GM10248 (cell line): ENCODE measurements at places on chromosomes 11 and 22.

DNA sequence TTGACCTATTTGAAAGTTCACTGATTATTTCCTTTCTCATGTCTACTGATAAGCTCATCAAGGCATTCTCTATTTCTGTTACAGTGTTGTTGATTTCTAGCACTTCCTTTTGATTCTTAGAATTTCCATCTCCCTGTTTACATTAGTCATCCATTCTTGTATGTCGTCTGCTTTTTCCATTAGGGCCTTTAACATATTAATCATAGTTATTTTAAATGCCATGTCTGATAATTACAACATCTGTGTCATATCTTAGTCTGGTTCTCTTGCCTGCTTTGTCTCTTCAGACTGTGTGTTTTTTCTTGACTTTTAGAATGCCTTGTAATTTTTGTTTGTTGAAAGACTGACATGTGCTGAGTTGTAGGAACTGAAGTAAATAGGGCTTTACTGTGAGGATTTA lies 602.1 kb downstream of the SOX6 start:
- DNase-seq: no peak

GRCh38 chr11:44615913-44616791 lies 50.7 kb downstream of the CD82 start:
- DNase-seq: no peak

- no peak for DNase-seq
These were observed 166.8 kb upstream of the MTMR2 start for GRCh38 chr11:96090711-96091110.

DNA sequence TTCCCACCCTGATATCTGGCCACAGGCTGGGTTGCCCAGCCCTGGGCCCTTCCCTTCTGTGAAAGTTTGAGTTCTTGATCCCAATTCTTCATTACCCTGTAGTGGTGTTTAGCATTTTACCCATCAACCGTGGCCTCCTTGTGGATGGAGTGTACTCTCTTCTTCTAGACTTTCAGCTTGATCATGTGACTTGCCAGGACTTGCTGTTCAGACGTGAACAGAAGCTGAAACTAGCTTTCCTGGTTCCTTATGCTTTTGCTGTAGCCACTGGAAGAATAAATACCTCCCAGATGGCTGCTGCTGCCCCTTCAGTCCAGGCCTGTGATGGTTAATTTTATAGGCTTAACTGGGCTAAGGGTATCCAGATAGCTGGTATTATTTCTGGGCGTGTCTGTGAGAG lies 32.7 kb upstream of the DAGLA start:
- DNase-seq: no peak

GRCh38 chr11:15761235-15761634 lies 595.1 kb downstream of the SOX6 start:
- DNase-seq: no peak

GRCh38 chr11:104060004-104060794 lies 23.8 kb downstream of the DDI1 start:
- no peak for DNase-seq

DNA sequence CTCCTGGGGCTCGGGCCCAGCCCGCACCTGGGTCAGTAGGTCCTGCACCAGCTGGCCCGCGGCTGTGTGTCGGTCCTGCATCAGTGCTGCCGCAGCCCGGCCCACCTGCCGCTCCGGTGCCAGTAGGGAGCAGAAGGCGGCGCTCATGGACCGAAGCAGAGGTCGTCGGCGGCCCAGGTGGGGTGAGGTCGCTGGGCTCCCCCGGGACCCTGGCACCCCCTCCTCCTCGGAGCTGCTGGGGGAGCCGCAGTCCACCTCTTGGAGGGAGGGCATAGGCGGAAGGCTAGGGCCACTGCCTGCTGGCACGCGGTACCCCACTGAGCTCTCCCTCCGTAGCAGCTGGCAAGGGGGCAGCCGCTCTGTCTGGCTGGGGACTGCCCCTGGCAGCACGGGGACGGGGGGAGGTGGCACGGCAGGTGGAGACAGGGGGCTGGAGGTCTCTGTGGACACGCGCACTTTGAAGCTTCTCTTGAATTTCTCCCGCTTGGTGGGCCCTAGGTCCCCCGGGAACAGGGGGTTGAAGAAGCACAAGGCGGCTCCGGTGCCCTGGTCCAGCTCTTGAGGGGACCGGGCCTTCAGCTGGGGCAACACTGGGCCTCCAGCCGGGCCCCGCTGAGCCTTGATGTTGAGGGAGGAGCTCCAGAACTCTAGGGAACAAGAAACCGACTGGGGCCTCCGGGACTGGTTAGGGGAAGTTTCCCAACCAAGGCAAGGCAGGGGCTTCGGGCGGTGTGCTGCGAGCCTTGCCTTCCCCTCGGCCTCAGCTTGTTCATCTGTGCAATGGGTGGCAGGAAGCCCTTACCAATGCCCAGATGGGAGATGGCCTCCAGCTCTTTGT lies 1.4 kb downstream of the RIN1 start:
- no peak for DNase-seq

DNA sequence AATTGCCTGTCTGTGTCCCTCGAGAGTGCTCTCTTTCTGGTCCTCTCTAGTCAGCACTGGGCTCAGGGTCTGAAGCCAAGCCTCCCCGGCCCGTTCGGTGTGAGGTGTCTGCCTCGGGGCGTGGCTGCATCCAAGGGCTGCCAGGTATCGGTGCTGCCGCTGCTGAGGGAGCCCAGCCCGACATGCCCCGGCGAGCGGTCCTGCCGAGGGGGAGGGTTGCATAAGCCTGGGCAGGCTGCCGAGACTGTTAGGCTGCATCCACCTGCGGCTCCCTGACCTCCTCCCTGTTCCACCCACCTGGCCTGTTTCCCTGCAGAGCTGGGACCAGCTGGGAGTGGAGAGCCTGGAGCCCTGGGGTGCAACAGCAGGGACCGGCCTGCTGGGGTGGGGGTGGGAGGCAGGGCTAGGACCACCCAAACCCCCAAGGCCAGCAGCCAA lies 6.3 kb downstream of the OVOL1 start:
- DNase-seq: no peak

- DNase-seq: no peak
These were observed 81.6 kb upstream of the SUSD2 start for GRCh38 chr22:24099666-24100065.

- peak; percentile 54 for DNase-seq
These were observed 76.8 kb upstream of the VPREB1 start for GRCh38 chr22:22167791-22168189.

DNA sequence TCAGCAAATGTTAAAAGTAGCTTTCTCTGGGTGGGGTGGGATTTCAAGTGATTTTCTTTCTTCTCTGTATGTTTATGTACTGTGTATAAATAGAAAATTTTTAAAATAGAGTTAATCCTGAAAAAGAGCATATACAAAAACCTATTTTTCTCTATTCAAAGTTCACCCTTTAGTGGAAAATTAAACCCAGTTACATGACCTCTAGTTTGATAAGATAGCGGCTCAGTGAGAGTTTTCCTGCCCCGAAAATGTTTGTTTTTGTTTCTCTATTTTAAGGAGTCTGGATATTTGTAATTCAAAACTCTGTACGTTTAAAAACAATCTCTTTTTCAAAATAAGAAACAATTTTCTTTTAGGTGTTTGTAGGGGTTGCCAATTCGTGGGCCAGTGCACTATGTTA lies 42.1 kb upstream of the PITPNB start:
- DNase-seq: no peak

- DNase-seq: no peak
These were observed 46.2 kb downstream of the WT1 start for GRCh38 chr11:32388871-32389770.

- no peak for DNase-seq
These were observed 869 bp downstream of the FAM83F start for GRCh38 chr22:39995393-39996252.

DNA sequence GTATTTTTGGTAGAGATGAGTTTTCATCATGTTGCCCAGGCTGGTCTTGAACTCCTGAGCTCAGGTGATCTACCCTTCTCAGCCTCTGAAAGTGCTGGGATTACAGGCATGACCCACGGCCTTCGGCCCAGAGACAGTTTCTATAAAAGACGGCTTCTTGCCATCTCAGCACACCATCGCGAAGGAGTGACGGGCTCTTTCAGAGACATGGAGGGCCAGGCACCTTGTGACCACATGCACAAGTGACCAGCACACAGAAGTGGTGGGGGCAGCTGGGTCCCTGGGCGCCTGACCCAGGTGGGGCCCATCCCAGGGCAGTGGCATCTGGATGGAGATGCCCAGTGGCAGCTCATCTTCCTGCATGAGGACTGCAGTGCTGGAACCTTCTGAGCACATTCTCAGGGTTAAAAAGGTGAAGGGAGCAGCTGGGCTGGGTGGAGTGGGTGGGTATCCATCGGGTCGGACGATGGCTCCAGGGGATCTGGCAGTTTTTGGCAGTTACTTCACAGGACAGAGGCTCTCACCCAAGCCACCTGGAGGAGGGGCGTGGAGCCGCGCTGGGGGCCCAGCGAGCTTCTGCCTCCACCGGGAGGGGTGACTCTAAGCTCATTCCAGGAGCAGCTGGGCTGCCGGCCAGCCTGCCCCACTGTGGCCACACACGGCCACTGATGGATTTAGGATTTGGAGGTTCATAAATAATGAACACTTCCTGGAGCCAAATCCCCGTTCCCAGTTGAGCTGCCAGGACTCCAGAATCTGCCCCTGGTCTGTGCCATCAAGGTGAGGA lies 373.0 kb downstream of the CTTN start:
- DNase-seq: no peak

- DNase-seq: no peak
These were observed 2.9 kb downstream of the CSNK1E start for GRCh38 chr22:38314051-38314932.

GRCh38 chr22:22953791-22954190 lies 66.2 kb downstream of the IGLL5 start:
- DNase-seq: no peak

- peak; percentile 90 for DNase-seq
These were observed 31.2 kb downstream of the PDE2A start for GRCh38 chr11:72642884-72643522.

DNA sequence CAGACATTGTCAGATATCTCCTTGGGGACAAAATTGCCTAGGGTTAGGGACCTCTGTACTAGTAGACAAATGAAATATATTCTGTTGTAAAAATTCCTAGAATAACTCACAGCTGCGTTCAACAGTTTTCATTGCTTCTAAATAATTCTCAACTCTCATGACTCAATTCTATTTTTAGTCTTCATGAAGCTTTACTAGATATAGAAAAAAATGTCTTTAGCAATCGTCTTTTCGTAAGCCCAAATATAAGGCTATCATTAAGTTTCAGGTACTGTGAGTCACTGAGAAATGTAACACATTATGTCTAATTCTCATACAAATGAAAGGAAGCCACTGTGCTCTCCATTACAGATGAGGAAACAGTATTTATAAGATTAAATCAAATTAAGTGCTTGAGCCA lies 6.4 kb downstream of the MMP12 start:
- no peak for DNase-seq

GRCh38 chr11:10459029-10459970 lies 4.2 kb downstream of the AMPD3 start:
- DNase-seq: peak; percentile 70

GRCh38 chr22:19892257-19892879 lies 37.7 kb upstream of the GNB1L start:
- DNase-seq: peak; percentile 71

DNA sequence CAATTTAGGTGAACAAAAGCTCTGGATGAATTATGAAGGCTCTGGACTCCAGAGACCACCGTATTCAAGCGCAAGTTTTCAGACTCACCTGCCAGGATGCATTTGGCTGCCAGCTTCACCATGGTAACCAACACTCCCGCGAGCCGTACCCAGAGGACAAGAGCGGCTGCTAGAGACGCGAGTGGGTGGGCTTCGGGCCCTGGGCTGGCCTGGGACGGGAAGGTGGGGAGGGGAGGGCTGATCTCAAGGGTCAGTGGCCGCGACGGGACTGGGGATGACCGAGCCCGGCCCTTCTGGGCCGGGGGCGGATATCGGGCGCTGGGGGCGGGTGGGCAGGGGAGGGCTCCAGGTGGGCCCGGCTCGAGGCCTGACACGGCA lies 344 bp downstream of the IFT27 start:
- DNase-seq: peak; percentile 37

DNA sequence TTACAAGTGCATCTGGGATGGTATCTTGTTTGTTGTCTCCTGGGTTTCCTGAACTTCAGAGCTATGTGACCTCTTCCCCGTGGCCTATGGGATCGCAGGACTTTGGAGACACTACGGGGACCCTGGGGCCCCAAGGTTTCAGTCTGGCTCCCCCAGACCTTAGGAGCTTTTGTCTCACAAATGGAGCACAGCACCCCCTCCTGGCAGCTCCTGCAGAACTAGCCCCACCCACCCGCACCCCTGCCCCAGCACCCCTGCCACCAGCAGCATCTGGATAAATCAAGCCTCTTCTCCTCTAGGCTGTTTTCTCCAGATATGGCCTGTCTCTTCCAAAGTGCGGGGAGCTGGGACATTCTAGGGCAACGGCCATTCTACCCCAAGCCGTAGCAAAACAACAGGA lies 10.4 kb downstream of the RCOR2 start:
- DNase-seq: no peak

DNA sequence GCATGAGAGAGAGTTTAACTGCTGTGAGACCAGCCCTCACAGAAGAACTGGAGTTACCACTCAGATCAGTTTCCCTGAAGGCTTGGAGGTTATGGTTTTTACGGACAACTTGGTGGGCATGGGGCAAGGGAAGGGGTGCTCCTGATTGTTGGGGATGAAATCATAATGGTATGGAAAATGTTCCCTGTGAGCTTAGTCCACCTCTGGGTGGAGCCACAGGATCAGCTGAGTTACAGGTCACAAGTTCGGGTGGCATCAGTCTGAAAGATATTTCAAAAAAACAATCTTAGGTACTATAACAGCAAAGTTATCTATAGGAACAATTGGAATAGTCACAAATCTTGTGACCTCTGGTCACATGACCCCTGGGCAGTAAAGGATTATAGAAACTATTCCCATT lies 162.9 kb downstream of the DLG2 start:
- no peak for DNase-seq
